ENCODE measurements at places on chromosomes 13 and 19.

DNA sequence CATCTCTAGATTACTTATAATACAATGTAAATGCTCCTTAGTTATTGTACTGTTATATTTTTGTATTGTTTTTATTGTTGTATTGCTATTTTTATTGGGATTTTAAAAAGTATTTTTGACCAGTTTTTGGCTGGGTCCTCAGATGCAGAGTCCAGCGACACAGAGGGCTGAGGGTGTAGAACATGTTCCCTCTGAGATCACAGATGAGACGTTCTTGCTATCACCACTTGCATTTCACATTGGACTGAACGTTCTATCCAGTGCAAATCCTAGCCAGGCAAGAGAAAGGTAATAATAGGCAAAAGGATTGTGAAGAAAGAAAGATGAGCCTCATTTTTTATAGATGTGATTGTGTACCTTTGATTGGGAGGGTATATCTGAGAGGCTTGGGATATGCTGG, 15.0 kb downstream of the ZSCAN5A start:
- DNase-seq = no peak

- DNase-seq = no peak
Observed at GRCh38 chr19:58455306-58455705, 3.9 kb downstream of the ZNF324B start.

DNA sequence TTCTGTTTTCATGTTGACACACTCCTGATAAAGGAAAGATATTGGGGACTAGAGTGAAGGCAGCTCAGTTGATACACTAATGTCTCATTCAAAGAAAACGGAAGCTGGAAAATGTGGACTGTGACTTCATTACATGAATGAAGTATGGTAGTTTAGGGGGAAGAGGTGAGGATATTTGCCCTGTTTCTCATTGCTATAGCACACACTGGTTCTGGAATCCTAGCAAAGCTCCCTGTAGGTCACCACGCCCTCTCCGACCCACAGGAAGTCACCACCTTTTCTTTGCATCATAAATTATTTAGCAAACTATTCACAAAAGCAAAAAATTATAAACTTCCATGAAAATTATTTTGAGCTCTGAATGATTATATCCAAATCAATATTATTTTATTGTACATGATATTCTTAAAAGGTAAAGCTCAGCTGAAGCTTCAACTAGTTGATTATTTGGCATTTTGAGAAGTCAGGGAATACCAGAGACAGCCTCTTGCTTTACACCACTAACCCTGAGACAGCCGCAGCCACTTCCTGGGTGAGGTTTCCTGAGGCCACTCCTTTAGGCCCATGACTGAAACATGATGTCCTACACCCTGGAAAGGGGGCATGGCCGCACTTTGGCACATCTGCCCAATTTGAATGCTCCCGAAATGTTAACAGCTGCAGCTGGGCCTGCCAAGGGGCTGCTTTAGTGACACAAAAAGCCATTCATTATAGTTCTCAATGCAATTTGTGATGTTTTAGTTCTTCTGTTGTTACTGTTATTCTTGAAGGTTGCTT, 50.0 kb upstream of the WDFY2 start:
- no peak for DNase-seq

GRCh38 chr13:76641056-76641455, 245.1 kb downstream of the KCTD12 start:
- no peak for DNase-seq

DNA sequence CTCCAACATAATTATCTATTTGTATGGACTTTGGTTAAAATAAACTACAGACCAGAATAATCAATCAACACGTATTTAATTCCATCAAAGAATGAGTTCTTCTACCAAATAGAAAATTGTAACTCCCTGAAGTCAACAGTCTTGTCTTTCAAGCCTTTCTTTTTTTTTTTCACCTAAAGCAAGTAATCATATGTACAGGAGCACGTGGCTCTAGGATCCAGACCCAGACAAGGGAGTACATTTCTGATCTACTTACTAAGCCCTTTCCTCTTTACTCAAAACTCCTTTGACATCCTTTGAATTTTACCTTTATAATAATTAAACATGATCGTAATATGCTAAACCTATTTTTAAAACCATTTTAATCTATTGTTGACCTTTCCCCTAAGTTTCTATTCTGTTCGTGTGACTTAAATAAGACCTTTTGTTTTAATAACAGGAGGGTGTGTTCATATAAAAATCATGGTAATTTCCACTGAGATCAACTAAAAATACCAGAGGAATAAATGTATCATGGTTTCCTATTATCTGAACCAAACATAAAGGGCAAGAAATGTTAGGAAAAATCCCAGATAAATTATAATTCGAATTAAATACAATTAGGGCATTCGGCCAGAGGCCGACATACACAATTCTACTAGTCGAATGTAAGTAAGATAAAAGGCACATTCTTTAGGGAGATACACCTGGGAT, 1.7 kb downstream of the SLC7A1 start:
- DNase-seq = no peak

DNA sequence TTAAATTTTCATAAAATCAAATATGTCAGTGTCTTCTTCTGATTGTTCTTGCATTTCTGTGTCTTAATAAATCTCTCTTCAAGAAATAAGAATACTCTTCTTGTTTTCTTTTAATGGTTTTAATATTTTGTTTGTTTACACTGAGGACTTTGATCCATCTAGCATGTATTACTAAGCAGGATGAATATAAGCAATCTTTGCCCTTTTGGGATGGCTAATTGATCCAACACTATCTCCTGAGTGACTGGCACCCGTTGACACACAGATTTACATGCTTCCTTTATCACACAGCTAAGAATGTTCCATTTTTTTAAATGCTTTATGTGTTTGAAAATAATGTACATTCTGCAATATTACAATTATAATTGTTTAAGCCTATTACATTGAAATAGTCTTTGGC, 134.5 kb downstream of the TBC1D4 start:
- DNase-seq = no peak

DNA sequence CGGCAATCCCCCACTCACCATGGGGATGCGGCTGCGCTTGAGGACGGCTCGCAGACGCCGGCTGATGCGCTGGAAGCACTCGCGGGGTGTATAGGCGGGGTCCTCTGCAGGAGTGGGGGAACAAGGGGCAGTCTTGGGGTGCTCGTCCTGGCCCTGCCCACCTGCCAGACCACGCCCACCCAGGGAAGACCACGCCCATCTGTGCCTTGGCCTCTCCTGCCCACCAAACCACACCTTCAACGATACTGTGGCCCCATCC, 6.7 kb downstream of the RNU6-9 start:
- DNase-seq = no peak

DNA sequence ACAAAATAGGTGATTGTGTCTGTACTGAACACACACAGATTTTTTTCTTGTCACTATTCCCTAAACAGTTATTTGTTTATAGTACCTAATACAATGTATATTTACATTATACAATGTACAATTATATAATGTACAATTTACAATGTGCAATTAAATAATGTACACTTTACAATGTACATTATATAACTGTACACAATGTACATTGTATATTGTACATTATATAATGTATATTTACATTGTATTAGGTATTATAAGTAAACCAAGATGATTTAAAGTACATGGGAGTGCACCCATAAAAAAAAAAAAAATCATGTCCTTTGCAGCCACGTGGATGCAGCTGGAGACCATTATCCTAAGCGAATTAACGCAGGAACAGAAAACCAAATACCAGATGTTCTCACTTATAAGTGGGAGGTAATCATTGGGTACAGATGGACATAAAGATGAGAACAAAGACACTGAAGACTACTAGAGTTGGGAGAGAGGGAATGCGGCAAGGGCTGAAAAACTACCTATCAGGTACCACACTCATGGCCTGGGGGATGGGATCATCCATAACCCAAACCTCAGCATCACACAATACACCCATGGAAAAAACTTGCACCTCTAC, 68.1 kb downstream of the ABCC4 start:
- DNase-seq = no peak

DNA sequence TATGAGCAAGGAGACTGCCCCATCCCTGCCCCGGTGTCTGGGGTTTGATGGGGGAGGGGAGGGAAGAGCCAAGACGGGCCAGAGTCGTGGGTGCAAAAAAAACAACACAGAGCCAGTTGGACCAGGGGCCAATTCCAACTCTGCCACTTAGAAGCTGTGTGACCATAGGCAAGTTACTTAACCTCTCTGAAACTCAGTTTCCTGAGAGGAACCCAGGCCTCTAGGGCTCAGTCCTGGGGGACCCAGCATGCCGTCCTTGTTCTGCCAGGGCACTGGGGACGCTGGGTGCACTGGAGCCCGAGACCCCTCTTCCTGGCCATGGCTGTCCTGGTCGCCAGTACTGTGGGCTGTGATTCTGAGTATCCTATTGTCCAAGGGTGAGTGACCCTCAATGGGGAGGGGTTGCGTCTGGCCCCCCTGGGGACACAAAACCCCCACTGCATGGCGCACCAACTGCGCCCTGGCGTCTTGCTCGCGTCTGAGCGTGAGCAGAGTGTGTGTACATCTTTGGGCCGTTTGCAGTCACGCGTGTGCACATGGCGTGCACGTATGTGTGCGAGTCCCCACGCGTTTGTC, 24.6 kb downstream of the CLEC4M start:
- no peak for DNase-seq

DNA sequence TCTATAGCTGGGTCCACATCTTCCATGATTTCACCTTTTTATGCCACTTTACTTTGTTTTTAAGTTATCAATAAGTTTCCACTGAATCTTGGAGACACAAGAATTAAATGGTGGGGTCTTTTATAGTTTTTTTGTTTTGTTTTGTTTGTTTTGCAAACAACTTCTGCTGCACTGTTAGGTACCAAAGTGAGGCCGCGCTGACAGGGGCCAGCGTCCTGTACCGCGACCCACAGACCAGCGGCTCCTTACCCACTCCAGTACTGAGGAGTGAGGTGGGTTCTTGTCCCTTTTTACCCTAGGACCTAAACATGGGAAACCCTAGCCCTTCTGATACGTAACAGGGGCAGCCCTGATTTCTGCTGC, 75.8 kb upstream of the MCF2L start:
- DNase-seq = no peak

DNA sequence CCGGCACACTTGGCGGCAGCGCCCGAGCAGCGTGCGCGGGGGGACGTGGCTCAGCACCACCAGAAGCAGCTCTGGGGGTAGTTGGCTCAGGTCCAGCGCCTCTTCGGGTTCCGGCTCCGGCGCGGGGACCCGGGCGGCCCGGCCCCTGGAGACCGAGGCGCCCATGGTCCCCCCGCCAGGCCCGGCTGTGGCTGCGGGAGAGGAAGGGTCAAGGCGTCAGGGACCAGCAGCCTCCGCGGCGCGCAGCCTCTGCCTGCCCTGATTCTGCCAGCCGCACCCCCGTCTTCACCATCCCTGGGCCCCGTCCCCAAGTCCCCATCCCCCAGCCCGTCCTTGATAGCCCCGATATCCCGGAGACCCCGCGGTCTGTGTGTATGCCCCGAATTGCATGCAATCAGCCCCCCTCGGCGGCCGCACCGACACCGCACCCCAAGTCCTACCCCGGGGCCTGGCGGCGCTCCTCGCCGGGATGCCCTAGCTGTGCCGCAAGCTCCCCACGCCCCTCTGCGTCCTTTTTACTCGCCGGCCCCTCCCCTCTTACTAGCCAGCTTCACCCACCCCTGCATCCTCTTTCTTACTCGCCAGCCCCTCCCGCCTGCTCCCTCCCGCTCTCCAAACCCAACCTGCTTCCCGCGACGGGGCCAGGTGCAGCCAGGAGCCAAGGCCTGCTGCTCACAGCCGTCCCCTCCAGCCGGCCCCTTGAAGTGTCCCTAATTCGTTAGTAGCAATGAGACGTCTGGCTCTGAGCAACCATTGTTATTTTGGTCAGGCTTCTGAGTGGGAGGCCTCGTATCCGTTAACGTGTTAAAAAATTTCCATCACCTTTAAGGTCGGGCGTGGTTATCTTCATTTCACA, at the start of gene FBXO27:
TSS of gene FBXO27 (minus strand) at position 487 of the 856 bp plus-strand sequence. CDS start at position 165, 322 bp downstream.
- DNase-seq = no peak

DNA sequence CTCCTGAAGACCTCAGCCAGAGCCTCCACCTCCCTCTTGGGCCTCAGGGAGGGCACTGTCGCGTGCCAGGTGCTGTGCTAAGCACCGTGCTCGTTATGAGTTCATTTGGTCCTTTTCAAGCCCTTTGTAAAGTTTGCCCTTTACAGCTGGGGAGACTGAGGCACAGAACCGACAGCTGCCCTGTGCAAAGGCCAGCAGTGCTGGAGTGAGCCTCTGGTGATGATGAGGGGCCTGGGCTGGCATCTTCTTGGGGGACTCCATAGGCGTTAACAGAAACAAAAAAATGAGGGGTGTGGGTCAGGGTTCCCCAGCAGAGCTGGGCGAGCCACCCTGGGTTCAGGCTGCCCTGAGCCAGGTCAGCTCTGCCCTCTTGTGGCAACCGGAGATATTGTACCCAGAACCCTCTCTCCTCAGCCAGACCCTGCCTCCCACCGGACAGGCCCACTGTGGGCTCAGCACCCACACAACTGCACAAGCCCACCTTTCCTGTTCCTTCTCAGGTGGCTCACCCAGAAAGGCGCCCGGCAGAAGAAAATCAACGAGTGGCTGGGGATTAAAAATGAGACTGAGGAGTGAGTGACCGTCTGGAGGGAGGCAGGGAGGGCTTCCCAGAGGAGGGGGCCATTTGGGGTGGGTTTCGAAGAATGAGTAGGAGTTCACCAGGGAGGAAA, 5.5 kb upstream of the IFI30 start:
- no peak for DNase-seq

DNA sequence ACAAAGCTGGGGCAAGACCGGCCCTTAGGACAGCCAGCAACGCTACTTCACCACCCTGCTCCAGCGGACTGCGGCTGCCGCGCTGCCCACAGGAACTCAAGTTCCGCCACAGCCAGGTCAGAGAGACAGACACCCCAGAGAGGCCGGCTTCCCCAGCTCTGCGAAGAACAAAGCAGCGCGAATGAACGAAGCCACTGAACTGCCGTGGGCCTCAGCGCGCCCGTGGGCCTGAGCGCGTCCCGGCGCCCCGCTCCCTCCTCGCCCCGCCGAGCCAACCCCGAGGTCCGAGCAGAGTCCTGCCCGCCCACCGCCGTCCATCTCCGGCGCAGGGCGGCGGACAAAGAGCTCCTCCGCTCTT, 158.4 kb downstream of the RNF17 start:
- DNase-seq = no peak

- DNase-seq = no peak
Observed at GRCh38 chr19:31674503-31675192, 325.4 kb upstream of the TSHZ3 start.

Measured in activated CD8-positive, alpha-beta memory T cell treated with anti-CD3 and anti-CD28 coated beads for 48 hours (primary cell).